Stimulated activated naive CD8-positive, alpha-beta T cell treated with anti-CD3 and anti-CD28 coated beads, Interleukin-15, Interleukin-2, amounts not matched to agents 100 U/mL and 50 U/mL, for 24 hours (primary cell): ENCODE measurements at places on chromosomes 16 and 17.

DNA sequence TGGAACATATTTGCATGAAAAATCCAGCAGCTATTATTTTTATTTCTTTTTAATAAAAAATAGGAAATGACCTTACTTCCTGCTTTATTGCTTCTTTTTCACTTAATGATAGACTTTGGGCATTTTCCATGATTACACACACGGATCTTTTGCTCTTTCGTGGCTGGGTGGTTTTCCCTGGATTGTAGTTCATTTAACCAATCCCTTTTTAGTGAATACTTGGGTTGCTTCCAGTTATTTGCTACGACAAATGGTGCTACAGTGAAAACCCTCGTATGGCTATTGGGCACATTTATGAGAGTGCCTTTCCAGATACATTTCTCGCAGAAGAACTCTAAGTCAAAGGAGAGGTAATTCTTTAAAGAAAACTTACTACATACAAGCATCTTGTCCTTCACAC, 38.6 kb downstream of the FOXL1 start:
- DNase-seq: no peak

DNA sequence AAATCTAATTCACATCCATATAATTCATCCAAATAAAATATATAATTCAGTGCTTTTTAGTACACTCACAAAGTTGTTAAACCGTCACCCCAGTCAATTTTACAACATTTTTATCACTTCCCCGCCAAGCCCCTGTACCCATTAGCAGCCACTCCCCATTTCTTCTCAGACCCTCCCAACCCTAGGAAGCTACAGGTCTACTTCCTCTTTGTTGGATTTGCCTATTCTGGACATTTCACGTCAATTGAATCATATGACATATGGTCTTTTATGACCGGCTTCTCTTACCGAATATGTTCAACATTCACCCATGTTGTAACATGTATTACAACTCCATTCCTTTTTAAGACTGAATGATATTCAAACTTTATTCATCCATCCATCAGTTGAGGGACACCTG, 19.9 kb upstream of the MLKL start:
- no peak for DNase-seq

- DNase-seq: no peak
Observed at GRCh38 chr17:76870377-76870714, 2.1 kb downstream of the MGAT5B start.

DNA sequence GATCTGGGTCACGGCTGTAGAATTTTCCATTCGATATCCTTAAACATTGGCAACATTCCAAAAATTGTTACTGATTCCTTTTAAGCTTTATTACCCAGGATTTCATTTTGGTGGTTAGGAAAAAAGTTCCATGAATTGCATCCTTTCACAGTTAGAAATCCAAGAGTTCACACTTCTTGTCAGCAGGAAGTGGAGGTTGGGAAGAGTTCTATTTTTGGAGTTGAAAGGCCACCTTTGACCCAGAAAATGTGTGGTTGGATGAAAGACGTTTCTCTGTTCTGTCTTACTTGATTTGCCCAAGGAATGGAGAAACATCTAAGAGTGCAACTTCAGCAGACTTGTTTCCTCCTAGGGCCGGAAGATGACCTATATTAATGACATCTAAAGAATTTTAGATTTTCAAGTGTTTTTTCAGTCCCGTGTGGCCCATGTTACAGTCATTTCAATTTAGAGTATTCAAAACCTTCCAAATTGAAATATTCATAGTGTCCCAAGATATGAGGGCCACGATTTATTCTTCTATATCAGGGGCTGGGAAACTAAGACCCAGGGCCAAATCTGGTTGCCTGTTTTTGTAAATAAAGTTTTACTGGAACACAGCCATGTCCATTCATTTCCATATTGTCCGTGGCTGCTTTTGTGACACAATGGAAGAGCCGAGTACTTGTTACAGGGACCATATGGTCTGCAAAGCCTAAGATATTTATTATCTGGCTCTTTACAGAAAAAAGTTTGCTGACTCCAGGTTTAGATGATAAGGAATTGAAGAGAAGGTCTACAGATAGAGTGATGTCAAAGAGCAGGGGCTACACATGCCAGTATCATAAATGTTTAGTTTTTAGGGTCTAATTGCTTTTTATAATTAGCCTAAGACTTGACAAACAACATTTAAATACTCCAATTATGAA, 50.2 kb downstream of the CDK5R1 start:
- no peak for DNase-seq

DNA sequence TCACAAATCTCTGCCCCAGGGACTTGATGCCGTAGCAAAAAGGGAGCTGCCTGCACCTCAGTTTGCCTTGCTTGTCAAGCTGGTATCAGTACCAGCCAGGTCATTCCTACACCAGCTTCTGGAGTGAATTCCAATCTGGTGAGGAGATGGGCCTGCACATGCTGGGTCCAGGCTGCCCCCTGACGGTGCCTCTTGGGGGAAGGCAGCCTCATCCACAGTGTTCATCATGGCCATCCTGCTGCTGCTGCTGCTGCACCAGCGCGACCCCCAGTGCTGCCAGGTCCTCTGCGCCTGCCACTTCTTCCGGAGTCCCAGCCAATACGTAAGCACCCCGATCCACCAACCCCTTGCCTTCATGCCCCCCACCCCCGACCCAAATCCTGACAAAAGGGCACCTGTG, 8.3 kb downstream of the MRPL27 start:
- DNase-seq: no peak

GRCh38 chr17:29615048-29615385, 7.7 kb downstream of the CORO6 start:
- DNase-seq: peak; percentile 73

GRCh38 chr17:57666946-57667345, 78.2 kb downstream of the CCDC182 start:
- no peak for DNase-seq

- DNase-seq: no peak
Observed at GRCh38 chr17:50608700-50609379, 25.8 kb upstream of the ABCC3 start.

- no peak for DNase-seq
Observed at GRCh38 chr16:66849021-66849420, 4.8 kb downstream of the CA7 start.

DNA sequence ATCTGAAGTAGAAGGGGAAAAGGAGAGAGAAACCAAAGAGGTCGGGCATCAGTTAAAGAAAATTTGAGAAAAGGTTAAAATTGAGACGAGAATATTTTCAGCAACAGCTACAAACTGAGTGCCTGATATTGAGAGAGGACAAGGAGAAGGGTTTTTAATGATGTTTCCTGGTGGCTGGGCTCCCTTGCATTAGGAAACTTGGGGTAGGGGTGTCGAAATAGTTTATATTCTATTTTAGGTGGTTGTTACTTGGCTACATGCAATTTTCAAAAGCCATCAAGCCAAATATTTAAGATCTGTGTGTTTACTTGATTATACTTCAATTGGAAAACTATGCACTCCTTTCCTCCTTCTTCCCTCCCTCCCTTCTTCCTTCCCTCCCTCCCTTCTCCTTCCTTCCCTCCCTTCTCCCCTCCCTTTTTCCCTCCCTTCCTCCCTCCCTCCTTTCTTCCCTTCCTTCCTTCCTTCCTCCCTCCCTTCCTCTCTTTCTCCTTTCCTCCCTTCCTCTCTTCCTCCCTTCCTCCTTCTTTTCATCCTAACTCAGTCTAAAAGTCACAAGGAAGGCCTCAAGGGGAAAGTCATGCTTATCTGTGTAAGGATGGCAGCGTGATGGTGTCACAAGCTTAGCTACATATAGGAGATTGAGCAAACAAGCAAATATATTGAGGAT, 1.8 kb upstream of the APOH start:
- no peak for DNase-seq

GRCh38 chr17:29760279-29761039, 137.7 kb upstream of the CORO6 start:
- DNase-seq: peak; percentile 43

- no peak for DNase-seq
Observed at GRCh38 chr17:48150597-48151001, 43.0 kb downstream of the SNX11 start.

- no peak for DNase-seq
Observed at GRCh38 chr17:29444589-29444988, 54.4 kb downstream of the TAOK1 start.

DNA sequence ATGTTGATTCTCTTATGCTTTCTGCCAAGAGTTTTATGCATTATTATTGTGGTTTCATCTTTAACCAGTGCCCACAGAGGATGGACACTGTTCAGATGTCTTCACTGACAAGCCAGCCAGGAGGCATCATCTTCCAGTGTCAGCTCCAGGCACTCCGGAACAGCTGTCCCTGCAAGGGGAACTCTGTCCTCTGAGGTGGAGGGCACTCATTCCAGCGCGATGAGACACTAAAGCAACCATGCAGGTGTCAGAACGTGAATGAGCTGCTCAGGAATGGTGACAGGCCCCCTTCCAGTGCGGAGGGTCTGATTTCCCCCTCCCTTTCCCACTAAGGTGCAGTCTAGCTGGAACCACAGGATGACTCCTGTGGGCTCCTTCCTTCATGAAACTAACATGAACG, 117.5 kb downstream of the NOG start:
- DNase-seq: no peak

DNA sequence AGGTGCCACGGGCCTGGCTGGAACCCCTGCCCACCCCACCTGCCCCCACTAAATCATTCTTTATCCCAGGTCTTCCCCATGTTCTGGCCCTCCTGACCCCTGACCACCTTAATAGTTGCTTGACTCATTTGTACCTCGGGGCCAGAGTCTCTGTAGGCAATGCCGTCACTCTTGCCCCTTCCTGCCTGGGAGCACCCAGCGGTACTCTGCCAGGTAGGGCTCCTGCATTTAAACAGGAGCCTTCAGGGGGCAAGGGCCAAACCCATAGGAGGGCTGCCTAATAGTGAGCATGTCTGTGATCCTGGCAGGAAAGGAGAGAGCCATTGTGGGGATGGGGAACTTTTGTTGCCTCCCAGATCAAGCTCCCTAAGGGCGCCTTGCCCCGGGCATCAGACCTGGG, 8.8 kb upstream of the ITGA3 start:
- no peak for DNase-seq

DNA sequence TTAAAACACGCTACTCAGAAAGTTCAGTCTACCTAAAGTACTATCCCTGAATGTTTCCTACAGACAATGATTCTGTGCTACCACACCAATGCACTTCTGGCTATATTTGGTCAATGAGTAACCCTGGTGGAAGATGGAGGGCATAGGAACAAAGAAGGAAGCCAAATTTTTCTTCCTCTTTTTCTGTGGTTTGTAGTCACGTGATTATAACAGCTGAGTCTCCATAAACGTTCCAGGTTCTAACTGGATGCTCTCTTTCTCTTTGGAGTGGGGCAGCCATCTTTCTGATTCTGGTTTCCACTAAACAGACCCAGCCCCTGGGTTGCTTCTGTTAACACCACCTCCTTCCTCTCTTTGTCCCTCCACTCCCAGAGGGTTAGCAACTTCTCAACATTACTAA, 274.9 kb downstream of the CDH11 start:
- no peak for DNase-seq

DNA sequence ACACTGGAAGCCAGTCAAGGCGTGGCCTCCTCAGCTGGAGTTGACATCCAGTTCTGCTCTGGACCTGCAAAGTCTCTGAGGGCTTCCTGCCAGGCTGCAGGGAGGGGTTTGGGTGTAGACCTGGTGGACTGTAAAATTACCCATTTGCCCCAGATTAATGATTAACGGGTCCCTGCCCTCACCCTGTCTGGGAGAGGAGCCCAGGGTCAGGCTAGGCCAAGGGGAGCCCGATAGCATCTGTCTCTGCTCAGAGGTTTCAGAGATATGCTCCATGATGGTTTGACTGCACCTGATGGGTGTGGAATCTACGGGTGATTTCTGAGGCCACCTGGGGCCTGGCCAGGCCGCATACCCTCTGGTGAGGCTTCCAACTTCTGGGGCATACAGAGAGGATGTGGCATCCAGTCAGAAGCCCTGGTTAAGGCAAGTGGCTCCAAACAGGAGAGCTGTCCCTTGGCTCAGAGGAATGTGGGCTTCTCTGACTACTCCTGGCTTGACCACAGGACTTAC, 11.2 kb downstream of the PPY start:
- no peak for DNase-seq

- DNase-seq: no peak
Observed at GRCh38 chr17:51937264-51937663, 221.2 kb downstream of the CA10 start.

DNA sequence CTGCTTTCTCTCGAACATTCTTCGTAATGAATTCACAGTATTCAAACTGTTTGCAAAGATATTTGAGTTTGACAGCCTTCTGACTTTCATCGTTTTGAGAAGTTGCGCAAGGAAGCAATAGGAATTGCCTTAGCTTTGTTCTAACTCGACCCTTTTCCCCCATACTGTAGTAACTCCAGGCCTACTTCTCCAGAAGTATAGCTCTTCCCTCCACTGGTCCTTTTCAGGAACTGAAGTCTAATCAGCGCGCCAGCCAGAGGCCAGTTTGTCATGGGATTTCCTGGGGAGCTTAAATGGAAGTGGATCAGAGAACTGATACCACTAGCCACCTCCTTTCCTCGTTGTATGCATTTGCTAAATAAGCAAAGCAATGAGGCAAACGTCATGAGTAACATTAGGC, 27.9 kb downstream of the CDR2 start:
- DNase-seq: no peak

DNA sequence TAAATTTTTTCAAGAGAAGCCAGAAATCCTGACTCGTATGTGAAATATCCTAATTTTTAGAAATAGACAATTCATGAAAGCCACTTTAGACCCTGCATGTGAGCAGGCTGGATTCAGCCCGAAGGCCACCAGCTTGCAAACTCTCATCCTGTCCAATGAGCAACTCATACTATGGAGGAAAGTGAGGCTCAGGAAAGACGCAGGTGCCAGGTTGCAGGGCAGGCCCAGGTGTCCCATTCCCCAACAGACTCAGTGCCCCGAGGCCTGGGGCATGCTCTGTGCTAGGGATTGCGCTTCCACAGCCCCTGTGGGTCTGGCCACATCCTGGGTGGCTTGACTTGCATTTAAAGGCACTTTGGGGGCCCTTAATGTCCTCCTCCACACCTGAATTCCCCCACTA, 16.7 kb upstream of the RASD1 start:
- DNase-seq: no peak

- no peak for DNase-seq
Observed at GRCh38 chr17:52758481-52758880, 600.0 kb upstream of the CA10 start.

- no peak for DNase-seq
Observed at GRCh38 chr17:43753493-43754129, 5.0 kb downstream of the SOST start.

- DNase-seq: peak; percentile 85
Observed at GRCh38 chr16:70737377-70738082, 51.7 kb upstream of the MTSS2 start.

DNA sequence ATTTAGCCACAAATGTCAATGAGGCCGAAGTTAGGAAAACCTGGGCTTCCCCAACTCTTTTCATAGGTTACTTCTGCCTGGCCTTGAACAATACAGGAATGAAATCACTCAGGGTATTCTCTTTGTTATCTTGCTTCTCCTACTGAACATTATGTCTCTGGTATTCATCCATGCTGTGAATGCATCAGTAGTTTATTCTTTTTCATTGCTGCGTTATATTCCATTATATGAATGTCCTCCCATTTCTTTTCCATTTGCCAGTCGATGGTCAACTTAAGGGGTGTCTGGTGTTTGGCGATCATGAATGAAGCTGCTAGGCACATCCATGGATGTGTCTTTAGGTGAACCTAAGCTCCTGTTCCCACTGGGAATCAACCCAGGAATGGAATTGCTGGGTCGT, 128.3 kb downstream of the CRLF3 start:
- DNase-seq: no peak
